ENCODE measurements at places on chromosomes 13 and 19.

DNA sequence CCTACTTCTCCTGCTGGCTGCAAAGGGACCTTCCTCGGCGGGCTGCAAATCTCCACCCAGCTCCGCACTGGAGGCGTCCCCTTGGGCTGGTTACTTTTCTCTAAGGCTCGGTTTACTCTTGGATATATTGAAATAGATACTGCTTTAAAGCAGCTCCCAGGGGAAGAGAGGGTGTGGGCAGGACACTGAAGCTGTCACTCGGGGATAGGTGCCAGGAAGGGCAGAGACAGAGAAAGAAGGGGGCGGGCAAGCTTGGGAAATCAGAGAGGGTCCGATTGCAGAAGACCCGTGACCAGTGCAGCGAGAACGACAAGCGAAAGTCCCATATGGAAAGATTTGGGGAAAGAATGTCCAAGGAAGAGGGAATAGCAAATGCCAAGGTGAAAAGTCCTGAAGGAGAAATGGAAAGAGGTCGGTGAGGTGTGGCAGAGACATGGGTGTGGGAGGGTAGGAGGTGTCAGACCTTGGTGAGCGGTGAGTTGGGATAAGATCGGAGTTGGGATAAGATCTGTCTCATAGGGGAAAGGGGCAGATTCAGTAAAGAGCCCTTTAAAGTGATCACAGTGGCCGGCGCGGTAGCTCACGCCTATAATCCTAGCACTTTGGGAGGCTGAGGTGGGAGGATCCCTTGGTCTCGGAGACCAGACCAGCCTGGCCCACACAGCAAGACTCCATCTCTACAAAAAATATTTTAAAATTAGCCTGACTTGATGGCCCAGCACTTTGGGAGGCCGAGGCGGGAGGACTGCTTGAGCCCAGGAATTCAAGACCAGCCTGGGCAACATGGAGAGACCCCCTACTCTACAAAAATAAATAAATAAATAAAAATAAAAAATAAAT, 618 bp downstream of the THSD8 start:
- DNase-seq: no peak

- no peak for DNase-seq
These were observed 5.2 kb downstream of the INSR start for GRCh38 chr19:7288977-7289376.

DNA sequence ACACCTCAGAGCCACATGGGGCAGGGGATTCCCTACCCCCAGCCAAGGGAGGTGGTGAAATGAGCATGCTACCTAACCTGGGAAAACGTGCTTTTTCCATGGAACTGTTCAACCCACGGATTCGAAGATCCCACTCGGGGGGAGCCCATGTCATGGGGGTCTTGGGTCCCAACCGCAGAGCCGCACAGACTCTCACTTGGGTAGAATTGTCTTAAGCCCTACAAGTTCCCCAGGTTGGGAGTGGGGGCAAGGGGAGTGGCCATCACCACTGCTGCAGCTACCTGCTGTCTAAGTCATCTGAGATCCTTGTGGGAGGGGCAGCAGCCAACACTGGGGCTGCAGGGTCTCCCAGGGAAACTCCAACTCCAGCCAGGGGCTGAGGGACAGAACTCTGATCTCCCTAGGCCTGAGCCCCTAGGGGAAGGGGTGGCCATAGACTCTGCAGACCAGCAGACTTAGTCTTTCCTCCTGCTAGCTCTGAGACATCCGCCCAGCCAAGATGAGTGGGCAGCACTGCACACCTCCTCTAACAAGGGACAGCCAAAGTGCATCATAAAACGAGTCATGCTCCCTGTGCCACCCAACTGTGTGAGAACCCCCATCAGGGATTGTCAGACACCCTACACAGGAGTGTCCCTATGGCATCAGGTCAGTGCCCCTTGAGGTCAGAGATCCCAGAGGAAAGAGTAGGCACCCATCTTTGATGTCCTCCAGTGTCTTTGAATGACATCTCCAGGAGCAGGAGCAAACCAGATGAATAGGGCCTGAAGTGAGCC, 610.4 kb upstream of the SLITRK6 start:
- no peak for DNase-seq

GRCh38 chr13:100674572-100674871, at the start of gene TMTC4:
Gene TMTC4 (minus strand): TSS chr13:100674795. CDS start chr13:100670362, 4,433 bp downstream.
- no peak for DNase-seq

GRCh38 chr19:3673506-3674439, 26.5 kb downstream of the PIP5K1C start:
- DNase-seq: no peak

- no peak for DNase-seq
These were observed 47.8 kb downstream of the PEPD start for GRCh38 chr19:33473653-33474305.
